ENCODE measurements at places on chromosomes 7 and 10.

DNA sequence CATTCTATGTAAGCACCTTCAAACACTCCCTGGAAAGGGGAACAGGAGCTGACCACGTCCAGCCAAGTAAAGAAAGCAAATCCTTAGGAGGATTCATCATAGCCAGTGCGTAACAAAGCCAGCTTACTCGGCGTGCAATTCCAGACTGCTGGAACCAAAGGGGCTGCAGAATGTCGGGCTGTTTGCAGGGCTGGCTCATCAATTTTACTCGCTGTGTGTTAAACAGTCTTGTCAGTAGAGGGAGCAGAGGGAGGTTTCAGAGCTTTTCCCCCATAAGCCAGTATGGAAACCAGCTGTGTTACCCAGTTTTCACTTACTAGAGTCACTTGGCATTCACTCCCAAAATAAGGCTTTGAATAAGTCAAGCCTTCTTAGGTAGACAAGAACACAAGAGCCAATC is 127.1 kb downstream of the KMT2E start:
- DNase-seq = no peak
- no peak overlapping the region for H3K27ac ChIP-seq
- peaks cover 11% of the 10 kb centered on the region for H3K4me1 ChIP-seq
- H3K27me3 ChIP-seq = no peaks in the 10 kb centered on the region
- peaks cover 22% of the 10 kb centered on the region for H3K36me3 ChIP-seq

DNA sequence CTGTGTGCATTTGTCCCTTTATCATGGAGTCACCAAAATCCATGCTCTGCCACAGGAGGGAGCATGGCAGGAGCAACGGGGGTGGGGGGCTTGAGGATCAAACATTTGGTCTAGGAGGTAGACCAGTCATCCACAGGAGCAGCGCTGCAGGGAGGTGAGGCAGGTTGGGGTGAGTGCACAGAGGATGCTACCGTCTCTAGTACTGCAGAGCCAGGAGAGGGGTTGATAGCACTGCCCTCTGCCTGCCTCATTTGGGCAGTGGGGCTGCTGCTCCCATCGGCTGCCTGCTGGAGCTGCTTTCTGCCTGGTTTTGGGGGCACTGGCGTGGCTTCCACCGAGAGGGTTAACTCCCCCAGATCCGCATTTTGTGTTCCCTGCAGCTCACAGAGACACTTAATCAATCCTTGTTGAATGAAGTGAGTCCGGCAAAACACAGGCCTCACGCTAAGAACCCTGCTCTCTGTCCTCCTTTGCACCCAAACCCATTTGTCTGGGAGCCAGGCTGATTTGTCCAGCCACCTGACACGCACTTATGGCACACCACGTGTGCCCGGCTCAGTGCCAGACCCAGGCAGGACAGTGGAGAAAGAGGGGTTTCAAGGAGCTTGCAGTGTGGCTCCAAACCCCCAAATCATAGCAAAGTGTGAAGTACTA is 527.1 kb upstream of the FOXK1 start:
- no peaks in the 10 kb centered on the region for H3K36me3 ChIP-seq
- no peaks in the 10 kb centered on the region for H3K27me3 ChIP-seq
- DNase-seq = no peak

GRCh38 chr10:26640391-26640790 is 57.1 kb upstream of the PDSS1 start:
- no peaks in the 10 kb centered on the region for H3K27me3 ChIP-seq
- H3K27ac ChIP-seq = no peak overlapping the region
- H3K36me3 ChIP-seq = no peaks in the 10 kb centered on the region
- DNase-seq = no peak
- no peaks in the 10 kb centered on the region for H3K4me1 ChIP-seq

DNA sequence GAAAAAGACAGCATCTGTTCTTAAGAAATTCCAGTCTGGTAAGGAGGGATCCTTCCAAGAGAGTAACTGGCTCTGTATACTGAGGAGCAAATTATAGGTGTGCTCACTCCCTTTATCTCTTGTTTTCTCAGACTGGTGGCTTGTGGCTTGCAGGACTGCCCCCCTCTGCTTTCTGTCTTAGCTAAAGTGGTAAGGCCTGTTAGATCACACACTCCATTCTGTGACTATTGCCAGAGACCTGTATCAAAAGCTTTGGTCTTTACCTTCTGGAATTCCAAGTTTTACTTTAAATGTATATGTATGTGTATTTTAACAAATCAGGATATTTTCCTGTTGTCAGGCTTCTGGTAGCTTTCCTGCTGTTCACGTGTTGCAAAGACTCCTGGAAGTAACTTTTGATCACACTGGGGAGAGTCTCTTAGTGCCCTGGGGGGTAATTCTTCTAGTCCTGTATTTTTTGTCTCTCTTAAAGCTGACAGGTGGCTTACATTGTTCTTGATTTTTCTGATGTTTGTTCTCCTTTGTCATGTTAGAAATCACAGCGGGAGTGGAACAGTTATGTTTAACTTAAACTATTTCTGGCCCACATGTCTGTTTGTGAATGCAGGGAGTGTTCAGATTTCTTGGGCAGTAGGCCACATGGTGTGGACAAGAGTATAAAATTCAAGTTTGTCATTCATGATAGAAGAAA is 99.0 kb downstream of the PLPP4 start:
- no peaks in the 10 kb centered on the region for H3K36me3 ChIP-seq
- H3K27me3 ChIP-seq = peaks cover 7% of the 10 kb centered on the region
- H3K4me3 ChIP-seq = no peak overlapping the region
- H3K27ac ChIP-seq = no peak overlapping the region

DNA sequence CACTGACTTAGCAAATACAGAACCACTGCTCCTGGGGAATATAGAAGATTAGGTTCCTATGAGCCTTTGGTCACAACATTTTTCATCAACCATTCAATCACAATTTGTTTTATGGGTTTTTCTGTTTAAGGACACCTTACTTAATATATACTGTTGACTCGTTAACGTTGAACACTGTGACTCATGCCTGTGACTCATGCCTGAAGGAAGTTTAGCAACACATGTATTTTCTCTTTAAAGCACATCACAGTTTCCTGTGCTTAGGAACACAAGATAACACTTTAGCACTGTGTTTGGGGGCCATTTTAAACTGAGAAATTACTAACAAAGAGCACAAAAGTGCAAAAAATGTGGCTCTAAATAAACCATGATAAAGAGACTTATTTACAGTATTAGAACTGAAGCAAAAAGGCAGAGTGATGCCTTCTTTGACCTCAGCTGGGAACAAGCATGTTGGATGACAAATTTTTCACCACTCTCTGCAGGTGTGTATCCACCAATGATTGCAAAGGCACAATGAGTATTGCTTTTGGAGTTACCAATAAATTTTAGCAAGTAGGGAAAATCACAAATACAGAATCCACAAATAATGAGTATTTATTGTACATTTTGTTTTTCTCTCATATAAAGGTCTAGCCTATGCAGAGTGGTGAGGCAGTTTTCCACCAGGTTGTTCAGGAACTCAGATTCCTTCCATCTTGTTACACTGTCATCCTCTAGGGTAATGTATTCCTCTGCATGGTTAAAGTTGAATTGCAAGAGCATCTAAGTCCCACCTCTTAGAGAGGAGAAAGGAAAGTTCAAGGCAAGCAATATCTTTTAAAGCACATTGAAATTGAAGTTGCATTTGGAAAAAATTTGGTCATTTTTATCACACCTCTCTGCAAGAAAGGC is 7.3 kb downstream of the FGFBP3 start:
- no peak for DNase-seq
- H3K4me1 ChIP-seq = no peaks in the 10 kb centered on the region
- peak overlapping the region; percentile 39 for H3K4me3 ChIP-seq
- H3K36me3 ChIP-seq = peaks cover 9% of the 10 kb centered on the region

DNA sequence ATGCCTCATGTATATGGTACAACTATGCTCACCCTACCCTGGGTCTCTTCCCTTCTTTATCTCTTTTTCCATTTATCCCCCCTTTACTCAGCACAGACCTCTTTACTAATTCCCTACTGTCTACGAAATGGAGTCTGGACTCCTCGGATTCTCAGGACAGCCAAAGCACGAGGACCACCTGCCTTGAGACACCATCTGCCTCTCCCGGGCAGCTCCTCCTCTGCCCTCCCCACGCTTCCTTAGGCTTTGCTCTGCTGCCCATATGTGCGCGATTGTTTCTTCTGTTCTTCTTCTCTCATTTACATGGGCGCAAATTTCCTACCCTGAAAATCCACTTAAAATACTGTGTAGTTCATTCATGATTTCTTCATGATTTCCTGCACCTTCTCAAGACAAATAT is 62.7 kb upstream of the STK17A start:
- peaks cover 1% of the 10 kb centered on the region for H3K27me3 ChIP-seq
- H3K4me1 ChIP-seq = peaks cover 6% of the 10 kb centered on the region
- DNase-seq = no peak
- H3K4me3 ChIP-seq = no peak overlapping the region
- no peaks in the 10 kb centered on the region for H3K36me3 ChIP-seq

GRCh38 chr10:33046792-33047191 is 88.8 kb upstream of the ITGB1 start:
- peaks cover 2% of the 10 kb centered on the region for H3K4me1 ChIP-seq
- H3K4me3 ChIP-seq = no peak overlapping the region
- no peak overlapping the region for H3K27ac ChIP-seq
- no peaks in the 10 kb centered on the region for H3K36me3 ChIP-seq
- DNase-seq = no peak
- no peaks in the 10 kb centered on the region for H3K27me3 ChIP-seq

Data from type B pancreatic cell (in vitro differentiated cells).